Iris pigment epithelial cell (primary cell): ENCODE measurements at places on chromosomes 11 and 22.

DNA sequence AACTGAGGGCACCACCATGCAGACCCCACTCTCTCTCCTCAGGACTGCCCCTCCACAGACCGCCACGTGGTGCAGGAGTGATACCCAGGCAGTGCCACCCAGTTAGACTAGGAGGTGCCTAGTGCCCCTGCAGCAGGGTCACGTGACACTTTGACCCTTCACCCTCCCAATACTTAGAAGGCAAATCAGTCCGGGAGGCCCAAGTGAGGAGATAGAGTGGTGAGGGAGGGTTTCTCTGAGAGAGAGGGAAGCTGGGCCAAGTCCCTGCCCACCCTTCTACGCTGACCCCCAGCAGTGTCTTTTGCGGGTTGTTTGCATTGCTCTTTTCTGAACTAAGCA lies 84.6 kb downstream of the BUD13 start:
- no peak for DNase-seq

- peak; percentile 38 for DNase-seq
These were observed 252 bp downstream of the APOL2 start for GRCh38 chr22:36239150-36239400.

DNA sequence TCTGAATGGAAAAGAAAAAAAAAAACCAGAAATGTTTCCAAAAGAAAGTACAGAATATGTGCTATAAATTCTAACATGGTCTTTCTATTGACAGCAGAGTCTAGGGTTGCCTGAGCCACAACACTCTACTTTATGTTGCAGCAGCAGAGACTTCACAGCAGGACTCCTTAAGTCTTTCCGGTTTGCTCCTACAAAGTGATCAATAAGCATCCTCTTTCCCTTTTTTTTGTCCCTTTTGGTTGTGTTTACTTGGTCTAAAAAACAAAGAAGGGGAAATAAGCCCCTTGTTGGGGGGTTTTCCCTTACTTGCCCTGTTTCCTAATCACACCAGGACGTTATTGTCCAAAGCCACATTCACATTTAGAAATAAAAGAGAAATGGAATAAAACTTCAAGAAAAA lies 163.1 kb upstream of the MPPED2 start:
- no peak for DNase-seq

- no peak for DNase-seq
These were observed 26.1 kb downstream of the SHISAL1 start for GRCh38 chr22:44286646-44287045.

- DNase-seq: peak; percentile 85
These were observed 30.2 kb downstream of the SBF1 start for GRCh38 chr22:50444663-50445062.

- no peak for DNase-seq
These were observed 42.1 kb downstream of the RIBC2 start for GRCh38 chr22:45455621-45456020.

DNA sequence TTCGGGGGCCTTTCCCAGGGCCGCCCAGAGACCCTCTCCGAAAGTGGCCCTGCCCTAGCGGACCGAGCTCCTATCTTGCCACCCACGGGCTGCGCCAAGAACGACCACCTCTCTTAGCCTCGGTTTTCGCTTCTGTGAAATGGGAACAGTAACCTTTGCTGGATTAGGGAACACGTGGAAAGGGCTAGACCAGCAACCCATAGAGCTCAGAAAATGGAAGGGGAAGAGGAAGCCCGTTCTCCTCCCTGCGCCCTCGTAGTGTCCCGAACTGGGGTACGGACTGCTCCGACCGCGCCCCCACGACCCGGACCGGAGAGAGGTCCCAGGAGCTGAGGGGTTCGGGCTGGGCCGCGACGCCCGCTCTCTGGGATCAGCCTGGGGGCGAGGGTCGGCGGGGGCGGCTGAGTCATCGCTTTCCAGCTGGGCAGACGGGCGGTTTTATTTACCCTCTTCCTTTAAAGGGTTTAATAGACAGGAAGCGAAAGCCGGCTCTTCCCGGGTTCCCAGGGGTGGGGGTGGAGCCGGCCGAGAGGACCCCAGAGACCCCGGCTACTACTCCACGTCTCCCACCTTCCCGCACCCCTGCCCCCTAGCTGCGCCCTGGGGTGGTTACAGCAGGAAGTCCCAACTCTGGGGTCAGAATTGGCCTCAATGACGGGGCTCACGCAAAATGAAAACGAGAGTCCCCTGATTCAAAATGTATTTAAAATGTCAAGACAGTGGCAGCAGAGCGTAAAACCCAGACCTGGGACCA lies 907 bp upstream of the PHLDA2 start:
- peak; percentile 60 for DNase-seq

DNA sequence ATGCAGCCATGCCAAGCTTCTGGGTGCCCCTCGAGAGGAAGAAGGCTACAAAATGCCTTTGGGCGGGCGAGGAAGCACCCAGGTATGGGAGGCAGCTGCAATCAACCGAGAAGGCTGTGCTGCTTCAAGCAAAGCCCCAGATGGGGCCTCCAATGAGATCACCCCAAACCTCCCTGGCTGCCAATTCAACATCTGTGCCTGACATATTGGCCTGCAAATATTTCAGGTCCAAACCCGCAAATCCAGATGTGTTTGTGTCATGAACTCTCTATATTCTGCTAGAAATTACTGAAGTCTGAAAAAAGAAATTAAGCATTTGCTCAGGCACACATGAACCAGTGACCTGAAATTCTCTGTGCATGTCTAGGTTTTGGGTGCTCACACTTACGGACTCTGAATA lies 78.8 kb upstream of the RCN1 start:
- DNase-seq: no peak

- DNase-seq: peak; percentile 87
These were observed 68.5 kb upstream of the PITPNB start for GRCh38 chr22:27987557-27987956.

GRCh38 chr22:41445129-41446056 lies 1.2 kb downstream of the TOB2 start:
- peak; percentile 39 for DNase-seq

GRCh38 chr11:134584706-134585445 lies 172.8 kb upstream of the B3GAT1 start:
- no peak for DNase-seq

DNA sequence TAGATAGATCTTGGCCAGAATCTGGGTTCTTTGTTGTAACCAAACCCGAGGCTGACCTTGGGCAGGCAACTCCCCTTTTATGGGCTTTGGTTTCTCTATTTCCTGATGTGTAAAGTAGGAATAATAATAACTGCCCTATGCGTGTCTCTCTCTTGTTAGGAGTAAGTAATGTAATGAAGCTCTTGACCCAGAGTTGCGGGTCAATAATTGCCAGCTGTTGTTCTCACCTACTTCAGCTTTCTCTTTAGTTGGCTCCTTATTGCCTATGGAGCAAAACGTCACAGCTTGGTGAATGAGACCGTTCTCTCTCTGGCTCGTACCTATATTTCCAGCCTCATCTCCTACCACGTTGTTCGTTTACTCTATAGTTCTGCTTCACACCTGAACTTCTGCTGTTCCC lies 56.6 kb upstream of the KIRREL3 start:
- DNase-seq: no peak

- peak; percentile 35 for DNase-seq
These were observed 114.5 kb upstream of the SYT13 start for GRCh38 chr11:45400591-45400990.

GRCh38 chr11:83355391-83355790 lies 69.2 kb upstream of the CCDC90B start:
- no peak for DNase-seq

GRCh38 chr22:38314933-38315822 lies 2.1 kb downstream of the CSNK1E start:
- no peak for DNase-seq

- no peak for DNase-seq
These were observed 35.0 kb upstream of the ALX4 start for GRCh38 chr11:44344921-44345320.

GRCh38 chr11:70616938-70617654 lies 218.8 kb downstream of the CTTN start:
- DNase-seq: no peak

DNA sequence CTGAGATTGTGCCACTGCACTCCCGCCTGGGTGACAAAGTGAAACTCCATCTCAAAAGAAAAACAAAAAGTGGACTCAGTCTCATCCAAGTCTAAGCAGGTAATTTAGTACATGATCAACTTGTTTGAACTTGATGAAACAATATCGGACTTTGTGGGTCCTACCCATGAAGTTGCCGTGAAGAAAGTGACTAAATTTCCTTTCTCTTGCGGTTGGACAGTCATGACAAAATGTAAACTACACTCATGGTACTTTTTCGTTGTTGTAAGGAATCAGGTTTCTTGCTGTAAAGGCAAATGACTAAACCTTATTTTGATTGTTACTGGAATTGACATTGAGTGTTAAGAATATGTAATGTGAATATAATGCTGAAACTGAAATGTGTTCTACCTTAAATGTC lies 164.5 kb upstream of the PLET1 start:
- DNase-seq: no peak

DNA sequence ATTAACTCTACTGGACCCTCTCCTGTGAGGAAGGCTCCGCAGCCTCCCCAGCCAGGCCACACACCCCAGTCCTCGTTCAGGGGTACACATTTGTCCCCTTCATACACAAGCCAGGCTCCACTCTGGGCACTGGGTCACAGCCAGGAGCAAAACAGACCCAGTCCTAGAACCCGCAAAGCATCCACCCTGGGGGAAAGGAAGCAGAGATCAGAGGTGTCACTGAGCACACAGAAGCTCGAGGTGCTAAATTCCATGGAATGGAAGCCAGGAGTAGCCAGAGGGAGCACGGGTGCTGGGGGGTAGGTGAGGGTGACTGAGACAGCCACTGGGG lies 43.6 kb upstream of the TH start:
- no peak for DNase-seq

DNA sequence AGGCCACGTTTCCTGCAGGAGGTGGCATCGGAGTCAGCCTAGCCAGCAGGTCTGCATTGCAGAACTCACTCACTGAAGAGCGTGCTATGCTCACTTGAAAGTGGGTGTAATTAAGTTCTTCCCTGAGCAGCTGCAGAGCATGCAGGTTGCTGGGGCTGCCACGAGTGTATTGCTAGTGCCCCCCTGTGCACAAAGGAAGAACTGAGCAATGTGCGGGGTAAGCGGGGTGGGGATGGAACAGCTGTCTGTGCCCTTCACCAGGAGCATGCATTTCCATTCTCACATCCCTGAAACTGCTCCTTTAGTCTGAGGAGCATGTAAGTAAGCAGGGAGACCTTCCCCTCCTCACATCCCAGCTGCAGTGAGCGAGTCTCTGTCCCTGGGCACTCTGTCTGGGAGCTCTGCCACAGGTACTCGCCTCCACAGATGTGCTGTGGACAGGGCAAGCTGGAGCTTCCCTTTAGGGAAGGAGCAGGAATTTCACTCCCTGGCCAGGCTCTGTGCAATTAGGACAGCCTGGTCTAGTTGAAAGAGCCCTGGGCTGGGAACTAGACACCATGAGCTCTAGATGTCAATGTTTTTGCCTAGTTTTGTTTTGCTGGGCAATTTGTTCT lies 1031.8 kb downstream of the NTM start:
- peak; percentile 12 for DNase-seq

GRCh38 chr11:124930799-124931198 lies 5.0 kb downstream of the HEPACAM start:
- no peak for DNase-seq

GRCh38 chr11:128480665-128481064 lies 106.7 kb downstream of the ETS1 start:
- no peak for DNase-seq

GRCh38 chr11:3859373-3859881 lies 4.0 kb downstream of the STIM1 start:
- DNase-seq: no peak

DNA sequence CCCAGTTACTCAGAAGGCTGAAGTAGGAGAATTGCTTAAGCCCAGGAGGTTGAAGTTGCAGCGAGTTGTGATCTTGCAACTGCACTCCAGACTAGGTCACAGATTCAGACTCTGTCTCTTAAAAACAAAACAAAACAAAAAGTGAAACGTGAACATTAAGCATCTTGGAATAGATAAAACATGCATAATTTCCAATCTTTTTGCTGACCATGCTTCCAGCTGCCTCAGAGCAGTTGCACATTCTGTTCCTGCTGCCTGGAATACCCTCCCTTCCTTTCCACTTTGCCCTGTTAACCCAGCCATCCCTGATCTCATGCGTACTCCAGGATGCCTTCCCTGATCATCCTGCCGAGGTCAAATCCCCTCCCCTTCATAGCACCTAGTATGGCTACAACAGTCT lies 718 bp upstream of the CCDC88B start:
- no peak for DNase-seq

GRCh38 chr22:44491269-44492035 lies 6.6 kb downstream of the RTL6 start:
- DNase-seq: no peak

GRCh38 chr11:108985236-108985944 lies 320.5 kb downstream of the DDX10 start:
- no peak for DNase-seq

DNA sequence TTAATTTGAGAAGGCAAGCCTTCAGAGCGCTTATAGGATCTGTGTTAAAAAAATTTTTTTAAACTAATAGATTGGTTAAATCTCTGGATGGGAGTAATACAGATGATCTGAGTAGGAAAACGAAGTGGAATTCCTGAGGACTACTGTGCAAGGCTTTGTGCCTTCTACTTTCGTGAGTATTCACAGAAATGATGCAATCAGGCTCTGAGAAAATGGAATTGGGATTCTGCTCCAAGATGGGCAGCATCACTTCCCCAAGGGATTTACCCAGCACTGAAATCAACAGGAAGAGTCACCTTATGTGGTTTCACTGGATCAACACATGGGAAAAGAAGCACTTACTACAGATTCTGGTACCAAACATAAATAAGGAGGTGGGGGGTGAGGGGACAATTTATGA lies 12.5 kb downstream of the KMT5B start:
- peak; percentile 45 for DNase-seq

- DNase-seq: no peak
These were observed 46.8 kb downstream of the NRXN2 start for GRCh38 chr11:64676261-64676615.

GRCh38 chr11:71204294-71204693 lies 48.1 kb downstream of the SHANK2 start:
- DNase-seq: no peak

GRCh38 chr11:34595391-34595790 lies 25.5 kb upstream of the EHF start:
- no peak for DNase-seq

DNA sequence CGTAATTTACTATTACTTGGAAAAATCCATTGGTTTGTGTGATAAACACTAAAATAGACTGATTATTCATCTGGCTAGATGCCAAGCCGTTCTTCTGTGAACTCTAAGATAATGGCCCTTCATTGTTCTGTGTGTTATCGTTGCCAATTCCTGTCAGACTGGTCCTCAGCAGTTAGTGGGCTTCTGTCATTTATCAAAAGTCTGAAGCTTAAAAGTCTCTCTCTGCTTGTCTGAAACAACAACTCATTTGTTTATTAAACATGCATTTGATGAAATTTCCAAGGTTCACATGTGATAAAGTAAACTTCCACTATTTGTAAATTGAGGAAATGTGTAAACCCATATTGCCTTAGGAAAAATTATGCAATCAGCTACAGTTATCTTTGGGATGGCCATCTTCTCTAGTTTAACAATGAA lies 21.1 kb upstream of the RDX start:
- peak; percentile 44 for DNase-seq
